A549 treated with Mapracorat at 1 μM for 4 hours (cell line): ENCODE measurements at places on chromosomes 1 and 21. TPM values are rescaled to one million over a fixed set of nuclear protein-coding genes. Genes with fewer than 3 reads are reported as not detected.

RGS18 gene
- total RNA-seq, result not detected in 5 replicates

TSPAN1 gene
- 2.1 to 3.2 TPM (median 2.6 TPM) in 5 replicates for total RNA-seq

KLHDC9 gene
- total RNA-seq, result 1.0 to 2.7 TPM (median 1.5 TPM) in 5 replicates

SEC16B gene
- total RNA-seq, result 0.65 to 1.3 TPM (median 1.2 TPM) in 5 replicates

DDAH1 gene
- 6.4 to 7.4 TPM (median 7.2 TPM) in 5 replicates for total RNA-seq

VASH2 gene
- 1.7 to 3.5 TPM (median 2.9 TPM) in 5 replicates for total RNA-seq

CHI3L2 gene
- total RNA-seq, result 0.14 to 0.72 TPM (median 0.33 TPM) in 5 replicates

GJB5 gene
- 0.12 to 0.27 TPM (median 0.15 TPM) in 4 of 5 replicates, not detected in the other for total RNA-seq

TNNI3K gene
- total RNA-seq, result 0.22 TPM in 1 of 5 replicates, not detected in the others

THEM5 gene
- total RNA-seq, result not detected in 5 replicates

NBPF3 gene
- 5.4 to 7.2 TPM (median 6.1 TPM) in 5 replicates for total RNA-seq

ERG gene
- 0.06 TPM in 1 of 5 replicates, not detected in the others for total RNA-seq

RAB25 gene
- total RNA-seq, result 0.29 TPM in 1 of 5 replicates, not detected in the others

SPRR1A gene
- total RNA-seq, result not detected in 5 replicates

GBP5 gene
- total RNA-seq, result 0.06 to 0.09 TPM (median 0.06 TPM) in 3 of 5 replicates, not detected in the others

SPATA1 gene
- total RNA-seq, result 1.0 to 1.9 TPM (median 1.1 TPM) in 3 of 5 replicates, not detected in the others

ASCL5 gene
- 0.09 to 0.13 TPM (median 0.10 TPM) in 3 of 5 replicates, not detected in the others for total RNA-seq

SLC5A9 gene
- 0.10 TPM in 1 of 5 replicates, not detected in the others for total RNA-seq

PERM1 gene
- 0.10 to 0.30 TPM (median 0.14 TPM) in 4 of 5 replicates, not detected in the other for total RNA-seq

KMO gene
- total RNA-seq, result 0.64 to 1.6 TPM (median 1.0 TPM) in 5 replicates

SPRR1B gene
- not detected in 5 replicates for total RNA-seq

SMCP gene
- total RNA-seq, result not detected in 5 replicates

CADM3 gene
- 0.06 to 0.15 TPM (median 0.09 TPM) in 4 of 5 replicates, not detected in the other for total RNA-seq

PTPRC gene
- total RNA-seq, result not detected in 5 replicates

GJA9 gene
- not detected in 5 replicates for total RNA-seq

PLPPR4 gene
- total RNA-seq, result not detected in 5 replicates

WNT3A gene
- total RNA-seq, result 0.04 to 0.06 TPM in 2 of 5 replicates, not detected in the others

WDR64 gene
- total RNA-seq, result not detected in 5 replicates

SELENBP1 gene
- total RNA-seq, result 5.7 to 8.9 TPM (median 6.7 TPM) in 5 replicates

COA7 gene
- total RNA-seq, result 19.8 to 25.9 TPM (median 22.3 TPM) in 5 replicates

CXADR gene
- 8.3 to 12.8 TPM (median 9.0 TPM) in 5 replicates for total RNA-seq

ZMYND12 gene
- total RNA-seq, result 0.37 to 1.00 TPM (median 0.50 TPM) in 5 replicates

STIL gene
- total RNA-seq, result 8.6 to 10.6 TPM (median 9.9 TPM) in 5 replicates

DIO1 gene
- total RNA-seq, result not detected in 5 replicates

LGR6 gene
- 0.43 to 0.93 TPM (median 0.71 TPM) in 5 replicates for total RNA-seq

SPRR4 gene
- not detected in 5 replicates for total RNA-seq

SAMSN1 gene
- not detected in 5 replicates for total RNA-seq

DMRTA2 gene
- total RNA-seq, result 0.10 to 0.26 TPM (median 0.22 TPM) in 5 replicates

ESRRG gene
- total RNA-seq, result not detected in 5 replicates

MAB21L3 gene
- 0.04 TPM in 1 of 5 replicates, not detected in the others for total RNA-seq

ZNF648 gene
- total RNA-seq, result not detected in 5 replicates

GPR37L1 gene
- 0.10 to 0.16 TPM (median 0.15 TPM) in 5 replicates for total RNA-seq

CLDN17 gene
- total RNA-seq, result not detected in 5 replicates

TTC22 gene
- total RNA-seq, result not detected in 5 replicates

SPRR2A gene
- total RNA-seq, result not detected in 5 replicates

OR2T35 gene
- total RNA-seq, result not detected in 5 replicates

GBP4 gene
- 0.07 to 0.08 TPM in 2 of 5 replicates, not detected in the others for total RNA-seq

ZNF683 gene
- not detected in 5 replicates for total RNA-seq

SYTL1 gene
- 0.39 to 1.1 TPM (median 0.60 TPM) in 5 replicates for total RNA-seq

CA14 gene
- total RNA-seq, result not detected in 5 replicates

GNG12 gene
- 56.6 to 70.6 TPM (median 67.8 TPM) in 5 replicates for total RNA-seq

AURKAIP1 gene
- total RNA-seq, result 107 to 186 TPM (median 170 TPM) in 5 replicates

FCRL1 gene
- not detected in 5 replicates for total RNA-seq

IVL gene
- total RNA-seq, result 0.06 to 0.13 TPM (median 0.10 TPM) in 3 of 5 replicates, not detected in the others

FAM163A gene
- total RNA-seq, result 0.04 TPM in 1 of 5 replicates, not detected in the others

KIF14 gene
- total RNA-seq, result 7.1 to 11.0 TPM (median 9.7 TPM) in 5 replicates
